Stimulated activated CD8-positive, alpha-beta memory T cell treated with anti-CD3 and anti-CD28 coated beads, Interleukin-4, amount 100 ng/mL, for 1 hour (primary cell): ENCODE measurements at places on chromosomes 3 and 15.

DNA sequence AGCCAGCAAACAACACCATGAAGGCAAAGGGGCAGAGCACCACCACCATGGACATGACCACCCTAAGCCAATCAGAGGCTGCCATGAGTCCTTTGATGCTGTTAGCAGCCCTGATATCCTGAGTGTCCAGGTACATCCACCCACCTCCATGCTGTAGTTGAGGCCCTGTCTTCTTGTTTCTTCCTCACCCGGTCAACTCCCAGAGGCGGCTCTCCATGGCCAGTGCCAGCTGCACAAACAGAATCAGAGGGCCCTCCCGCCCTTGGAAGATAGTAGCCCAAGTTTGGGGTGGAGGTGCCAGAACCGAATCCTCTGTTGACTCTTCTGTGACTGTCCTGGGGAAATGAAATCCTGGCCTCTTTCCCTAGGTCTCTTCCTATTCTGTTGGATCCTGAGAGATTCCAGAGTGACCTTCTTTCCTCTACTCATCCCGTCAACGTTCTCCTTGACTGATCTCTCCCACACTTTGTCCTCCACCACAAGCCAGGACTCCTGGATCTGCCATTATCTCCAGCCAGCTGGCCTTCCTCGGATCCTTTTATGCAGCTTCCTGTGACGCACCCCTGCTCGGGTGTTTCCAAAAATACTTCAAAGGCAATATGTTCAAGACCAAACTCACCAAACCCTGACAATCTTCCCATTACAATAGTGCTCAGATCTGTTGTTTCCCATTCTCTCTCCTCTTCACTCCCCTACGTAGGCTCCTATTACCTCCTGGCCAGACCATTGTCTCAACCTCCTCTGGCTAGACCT, 45.4 kb upstream of the DLG1 start:
- no peak for DNase-seq

- no peak for DNase-seq
Measured at GRCh38 chr3:27089068-27089467, 280.1 kb downstream of the NEK10 start.

DNA sequence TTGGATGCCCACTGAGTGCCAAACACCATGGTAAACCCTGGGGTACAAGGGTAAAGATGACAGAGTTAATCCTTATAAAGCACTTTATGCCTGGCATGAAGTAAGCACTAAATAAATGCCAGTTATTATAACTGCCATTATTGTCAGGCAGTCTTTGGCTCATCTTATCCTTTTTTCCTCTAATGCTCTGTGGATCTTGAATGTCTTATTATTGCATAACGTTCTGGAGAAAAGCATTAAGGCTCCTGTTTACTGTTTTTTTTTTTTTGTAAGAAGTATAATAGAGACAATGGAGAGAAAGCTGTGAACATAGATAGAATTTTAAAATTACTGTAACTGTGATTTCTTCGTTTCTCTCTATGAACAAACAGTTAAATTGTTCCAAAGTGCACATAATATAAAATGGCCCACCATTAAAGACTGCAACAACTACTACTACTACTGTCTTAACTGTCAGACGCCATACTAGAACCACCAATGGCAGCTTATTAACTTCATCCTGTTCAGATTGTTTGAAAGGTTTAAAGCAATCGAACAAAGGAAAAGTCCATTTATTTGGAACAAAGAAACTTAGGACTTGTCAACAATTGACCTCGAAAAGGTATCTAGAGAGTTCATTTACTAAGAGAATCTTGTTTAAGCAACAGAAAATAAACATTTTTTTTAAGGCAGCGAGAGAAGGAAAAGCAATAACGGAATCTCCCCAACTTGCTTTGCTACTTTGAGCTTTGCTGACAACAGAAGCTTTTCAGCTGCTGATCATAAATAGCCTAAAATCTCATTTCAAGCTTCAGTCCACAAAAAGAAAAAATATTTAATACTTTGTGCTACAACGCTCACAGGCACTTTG, 520.7 kb downstream of the ROBO1 start:
- no peak for DNase-seq

DNA sequence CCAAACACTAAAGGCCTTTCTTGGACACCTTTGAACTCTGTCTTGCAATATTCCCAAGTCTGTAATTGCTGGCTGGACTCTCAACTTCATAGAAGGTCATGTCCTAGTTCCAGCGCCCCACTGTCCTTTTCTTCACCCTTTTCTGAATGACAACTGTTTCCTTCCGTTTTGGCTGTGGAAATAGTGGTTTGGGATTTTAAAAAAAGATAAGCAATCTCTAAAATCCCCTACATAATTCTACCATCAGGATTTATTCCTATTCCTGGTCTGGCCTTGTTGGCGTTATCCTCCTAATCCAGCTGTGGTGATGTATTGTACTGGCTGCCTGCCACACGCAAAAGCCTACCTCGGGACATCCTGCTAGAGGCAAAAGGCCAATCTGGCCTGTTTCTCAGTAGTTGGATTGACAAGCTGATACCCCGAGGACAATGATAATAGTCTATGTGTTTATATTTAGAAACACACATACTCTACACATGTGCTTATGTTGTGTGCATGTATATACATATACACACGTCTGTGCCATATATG, 440.3 kb upstream of the DPH6 start:
- no peak for DNase-seq

GRCh38 chr3:71487418-71487817, 96.1 kb downstream of the FOXP1 start:
- DNase-seq = no peak

GRCh38 chr3:49769286-49769915, 16.9 kb downstream of the IP6K1 start:
- DNase-seq = no peak

DNA sequence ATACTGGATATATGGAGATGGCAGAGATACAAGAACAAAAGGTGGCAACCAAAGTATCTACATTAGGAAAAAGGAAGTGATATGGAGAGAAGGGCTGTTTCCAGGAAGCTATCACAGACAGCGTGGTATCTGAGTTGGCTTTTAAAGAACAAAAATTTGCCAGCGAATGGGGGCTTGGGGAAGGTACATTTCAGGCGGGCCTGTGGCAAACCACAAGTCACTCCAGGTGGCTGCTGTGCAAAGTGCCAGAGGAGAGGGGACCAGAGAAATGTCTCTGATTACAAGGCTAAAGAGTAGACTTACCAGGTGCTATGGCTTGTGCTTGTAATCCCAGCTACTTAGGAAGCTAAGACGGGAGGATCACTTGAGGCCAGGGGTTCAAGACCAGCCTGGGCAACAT, 91.1 kb downstream of the MSL2 start:
- DNase-seq = no peak

DNA sequence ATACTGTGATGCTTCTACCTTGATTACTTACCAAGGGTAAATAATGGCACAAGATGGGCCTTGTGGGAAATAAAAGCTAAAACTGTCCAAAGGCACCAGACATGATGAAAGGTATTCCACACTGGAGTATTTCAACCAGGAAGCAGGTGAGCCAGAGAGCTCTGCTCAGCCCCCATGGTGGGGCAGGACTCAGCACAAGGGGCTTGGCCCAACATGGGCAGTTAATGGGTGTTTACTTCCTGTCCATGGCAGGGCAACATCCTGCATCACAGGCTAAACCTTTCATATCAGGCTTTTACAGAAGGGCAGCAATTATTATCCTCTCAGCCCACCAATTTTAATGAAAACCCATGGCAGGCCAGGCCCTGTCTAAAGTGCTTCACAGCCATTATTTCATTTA, 38.2 kb downstream of the MAGI1 start:
- no peak for DNase-seq

DNA sequence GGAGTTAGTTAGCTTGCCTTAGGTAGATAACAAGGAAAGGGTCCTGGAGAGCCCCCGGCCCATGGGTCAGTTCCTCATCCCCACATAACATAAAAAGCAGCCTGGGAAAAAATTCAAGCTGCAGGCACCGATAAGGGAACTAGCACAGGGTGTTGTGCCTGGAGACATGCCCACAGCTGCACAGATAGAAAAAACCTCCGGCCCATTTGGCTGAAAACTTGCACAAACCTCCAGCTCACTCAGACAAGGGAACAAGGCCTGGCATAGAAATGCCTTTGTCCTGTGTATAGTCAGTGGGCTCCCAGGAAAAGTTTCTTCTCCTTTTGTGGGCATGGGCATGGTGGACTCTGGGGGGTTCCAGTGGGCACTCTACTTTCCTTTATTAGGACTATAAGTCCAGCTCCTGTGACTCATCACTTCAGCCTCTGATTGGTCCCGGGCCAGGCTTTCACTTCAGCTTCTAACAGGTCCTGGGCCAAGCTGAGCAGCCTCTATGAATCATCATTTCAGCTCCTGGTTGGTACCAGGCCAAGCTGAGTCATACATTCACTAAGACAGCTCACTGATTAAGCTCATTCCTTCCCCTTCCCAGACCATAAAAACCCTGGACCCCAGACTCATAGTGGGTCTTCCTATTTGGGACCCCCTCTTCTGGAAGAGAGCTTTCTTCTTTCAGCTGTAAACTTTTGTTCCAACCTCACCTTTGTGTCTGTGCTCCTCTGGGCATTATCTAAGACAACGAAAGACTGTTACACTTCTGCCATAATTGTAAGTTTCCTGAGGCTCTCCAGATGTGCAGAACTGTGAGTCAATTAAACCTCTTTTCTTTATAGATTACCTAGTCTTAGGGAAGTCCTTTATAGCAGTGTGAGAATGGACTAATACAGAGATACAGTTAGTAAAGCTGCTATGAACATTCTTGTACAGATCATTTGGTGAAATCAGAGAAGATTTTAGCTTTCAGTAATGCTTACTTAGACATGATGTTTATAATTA, 348.0 kb upstream of the DPPA4 start:
- no peak for DNase-seq

- DNase-seq = no peak
Measured at GRCh38 chr15:52095597-52096262, 16.8 kb downstream of the BCL2L10 start.

GRCh38 chr3:72682936-72683452, 165.3 kb downstream of the SHQ1 start:
- no peak for DNase-seq

- no peak for DNase-seq
Measured at GRCh38 chr15:68593341-68593740, 14.5 kb downstream of the CORO2B start.

DNA sequence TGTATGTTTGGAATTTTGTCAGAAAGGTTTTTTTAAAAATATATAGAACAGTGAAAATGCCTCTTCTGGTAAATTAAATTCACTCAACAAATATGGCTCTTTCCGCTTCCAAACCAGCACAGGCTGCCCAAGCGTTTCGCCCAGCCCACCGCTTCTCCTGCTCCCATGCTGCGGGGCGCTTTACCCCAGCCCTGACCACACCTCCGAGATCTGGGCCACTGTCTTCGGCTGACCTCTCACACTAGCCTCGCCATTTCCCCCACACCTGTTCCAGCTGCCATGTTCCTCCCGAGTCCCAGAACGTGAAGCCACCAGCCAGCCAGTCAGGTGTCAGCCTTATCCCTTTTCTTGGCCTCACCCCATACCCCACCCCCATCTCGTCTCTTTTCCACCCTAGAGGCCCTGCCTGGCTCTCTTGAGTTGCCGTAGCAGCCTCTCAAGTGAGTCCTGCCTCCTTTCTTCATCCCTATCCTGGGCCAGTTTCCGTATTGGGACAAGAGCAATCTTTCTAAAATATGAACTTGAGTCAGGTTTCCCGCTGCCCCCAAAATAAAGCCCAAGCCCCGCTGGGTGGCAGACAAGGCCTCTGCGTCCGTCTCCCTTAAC, 46.5 kb downstream of the SLC12A8 start:
- DNase-seq = no peak

DNA sequence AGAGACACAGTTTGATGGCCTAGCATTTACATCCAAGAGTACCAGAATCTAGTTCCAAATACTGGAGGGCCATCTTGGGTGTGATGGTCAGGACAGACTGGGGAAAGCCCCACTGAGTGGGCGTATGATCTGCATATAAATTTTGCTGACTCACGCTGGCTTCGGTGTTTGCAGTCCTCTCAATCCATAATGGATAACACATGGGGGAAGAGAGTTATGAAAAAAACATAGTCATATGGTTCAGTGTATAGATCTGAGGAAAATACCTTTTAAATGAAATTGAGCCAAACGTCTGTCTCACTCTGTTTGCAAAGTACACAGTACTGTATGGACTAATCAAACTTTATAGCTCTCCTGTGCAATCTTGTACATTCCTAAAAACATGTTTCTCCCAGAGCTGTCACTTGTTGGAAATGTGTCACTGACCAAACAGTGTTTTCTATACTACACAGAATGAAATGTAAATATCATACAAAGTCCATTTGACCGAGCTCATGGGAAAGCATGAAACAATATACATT, 125.3 kb upstream of the THBS1 start:
- DNase-seq = no peak

DNA sequence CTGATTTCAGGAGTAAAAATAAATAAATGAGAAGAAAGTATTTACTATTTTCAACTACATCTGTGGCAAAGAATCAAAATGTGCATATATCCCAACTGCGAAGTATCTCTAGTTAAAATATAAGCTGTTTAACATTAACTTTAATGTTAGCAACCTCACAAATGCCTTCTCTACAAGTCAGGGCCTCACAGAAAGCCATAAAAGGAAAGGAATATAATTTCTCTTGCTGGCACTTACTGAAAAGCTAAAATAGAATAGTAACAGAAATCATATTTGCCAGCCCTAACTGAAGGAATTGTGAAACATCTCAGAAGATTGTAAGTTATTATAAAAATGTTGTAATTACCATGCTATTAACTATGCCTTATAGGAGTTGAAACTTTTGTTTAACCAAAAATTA, 65.1 kb upstream of the MBNL1 start:
- no peak for DNase-seq

DNA sequence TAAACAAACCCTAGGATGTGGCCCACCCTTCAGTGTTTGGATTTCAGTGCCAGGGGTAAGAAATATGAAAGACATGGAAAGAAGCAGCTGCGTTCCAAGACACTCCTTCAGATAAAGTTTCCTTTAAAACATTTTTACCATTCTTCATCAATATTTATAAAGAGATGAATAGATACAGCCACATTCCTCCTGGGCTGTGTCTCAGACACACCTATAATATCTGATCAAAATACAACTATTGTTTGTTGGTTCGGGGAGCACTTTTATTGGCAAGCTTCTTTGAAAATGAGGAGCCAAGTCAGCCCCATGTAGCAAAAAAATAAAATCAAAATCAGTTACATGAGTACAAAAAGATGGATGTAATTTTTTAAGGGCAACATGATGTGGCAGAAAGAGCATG, 53.2 kb downstream of the RPL22L1 start:
- no peak for DNase-seq

- no peak for DNase-seq
Measured at GRCh38 chr3:157718800-157719199, 215.6 kb upstream of the VEPH1 start.

GRCh38 chr15:52158084-52158765, 33.0 kb downstream of the GNB5 start:
- no peak for DNase-seq

- no peak for DNase-seq
Measured at GRCh38 chr15:101657171-101657570, 5.0 kb upstream of the TM2D3 start.
